ENCODE measurements at places on chromosomes 2 and 18. TPM values are rescaled to one million over a fixed set of nuclear protein-coding genes. Genes with fewer than 3 reads are reported as not detected.

Gene IL36G
- not detected for total RNA-seq

DNA sequence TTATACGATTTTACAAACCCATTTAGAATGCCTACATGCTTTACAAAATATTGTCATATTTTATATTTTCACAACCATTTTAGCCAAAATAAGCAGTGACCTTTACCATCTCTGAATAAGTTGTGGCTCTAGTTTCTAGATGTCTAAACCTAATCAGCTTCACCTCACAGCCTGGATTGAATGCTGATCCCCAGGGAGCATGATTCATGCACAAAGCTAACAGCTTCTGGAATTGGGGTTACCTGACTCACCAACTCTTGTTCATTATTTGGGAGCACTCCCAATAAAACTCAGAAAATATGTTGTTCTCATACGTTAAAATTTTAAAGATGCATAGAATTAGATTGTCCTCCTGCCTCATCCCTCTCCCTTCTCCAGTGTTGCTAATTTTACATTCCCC, 611.7 kb upstream of the NETO1 start:
- H3K4me1 ChIP-seq: no peaks in the 10 kb centered on the region
- no peak overlapping the region for H3K27ac ChIP-seq
- DNase-seq: no peak
- no peaks in the 10 kb centered on the region for H3K27me3 ChIP-seq
- no peak overlapping the region for H3K4me3 ChIP-seq

DNA sequence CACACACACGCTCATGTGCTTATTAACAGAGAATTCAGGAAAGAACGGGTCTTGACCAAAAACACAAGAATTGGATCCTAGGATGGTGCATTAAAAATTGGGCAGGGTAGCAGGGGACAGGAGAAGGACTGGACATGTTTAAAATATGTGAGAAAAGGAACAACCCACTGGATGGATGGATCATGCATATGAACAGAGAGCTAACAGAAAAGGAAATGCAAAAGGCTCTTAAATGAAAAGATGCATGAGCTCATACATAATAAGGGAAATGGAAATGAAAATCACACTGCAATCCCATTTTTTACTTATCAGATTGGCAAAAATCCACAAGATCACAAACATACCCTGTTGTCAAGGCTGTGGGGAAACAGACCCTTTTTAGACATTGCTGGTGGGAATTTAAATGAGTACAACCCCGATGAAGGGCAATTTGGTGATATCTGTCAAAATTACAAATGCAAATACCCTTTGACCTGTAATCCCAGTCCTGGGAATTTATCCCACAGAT, 440.6 kb upstream of the SLC14A2 start:
- no peaks in the 10 kb centered on the region for H3K27me3 ChIP-seq
- no peak overlapping the region for H3K27ac ChIP-seq
- H3K4me1 ChIP-seq: no peaks in the 10 kb centered on the region
- no peak overlapping the region for H3K4me3 ChIP-seq
- H3K36me3 ChIP-seq: no peaks in the 10 kb centered on the region
- no peak for DNase-seq

DNA sequence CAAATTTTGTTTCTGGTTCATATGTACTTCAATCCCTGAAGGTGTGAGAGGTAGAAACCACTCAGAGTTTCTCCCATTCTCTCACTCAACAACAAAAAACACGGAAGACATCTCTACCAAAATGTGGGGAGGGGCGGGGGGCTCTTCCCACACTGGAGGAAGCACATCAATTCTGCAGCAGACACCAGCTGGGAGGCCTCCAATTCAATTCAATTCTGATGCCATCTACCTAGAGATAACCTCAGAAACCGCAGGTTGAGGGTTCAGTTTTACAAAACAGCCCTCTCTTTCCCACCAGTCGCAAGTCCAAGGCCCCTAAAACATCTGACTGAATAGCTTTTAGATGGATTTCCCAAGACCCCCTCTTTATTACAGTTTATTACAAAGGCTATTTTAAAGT, 7.0 kb upstream of the MCFD2 start:
- no peak overlapping the region for H3K4me3 ChIP-seq
- no peak overlapping the region for H3K27ac ChIP-seq
- DNase-seq: no peak
- no peaks in the 10 kb centered on the region for H3K27me3 ChIP-seq
- H3K4me1 ChIP-seq: no peaks in the 10 kb centered on the region
- no peaks in the 10 kb centered on the region for H3K36me3 ChIP-seq

- no peaks in the 10 kb centered on the region for H3K36me3 ChIP-seq
- no peak for DNase-seq
Observed at GRCh38 chr2:40440835-40441234, 11.1 kb downstream of the SLC8A1 start.

DNA sequence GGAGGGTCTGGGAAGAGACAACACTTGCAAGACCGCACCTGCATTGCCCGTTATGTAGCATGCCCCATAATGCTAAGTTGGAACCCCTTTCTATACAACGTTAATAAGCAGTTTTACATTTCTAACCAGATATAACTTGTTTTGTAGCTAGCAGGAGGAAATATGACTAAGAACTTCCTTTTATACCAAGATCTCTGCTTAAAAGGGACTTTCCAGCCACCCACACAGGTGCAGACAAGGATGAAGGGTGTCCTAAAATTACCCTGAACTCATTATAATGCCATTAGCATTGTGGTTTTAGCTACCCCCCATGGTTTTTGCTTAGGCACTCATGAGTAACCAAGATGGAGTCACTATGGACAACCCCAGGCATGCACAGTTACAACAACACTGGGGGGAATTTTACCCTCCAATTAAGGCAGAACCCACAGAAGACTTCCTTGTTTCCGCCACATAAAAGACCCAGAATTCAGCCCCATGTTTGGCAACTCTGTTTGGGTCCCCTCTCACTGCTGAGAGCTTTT, 362.8 kb downstream of the CBLN2 start:
- no peaks in the 10 kb centered on the region for H3K36me3 ChIP-seq
- H3K4me3 ChIP-seq: no peak overlapping the region
- H3K27ac ChIP-seq: no peak overlapping the region
- H3K4me1 ChIP-seq: no peaks in the 10 kb centered on the region
- no peaks in the 10 kb centered on the region for H3K27me3 ChIP-seq

DNA sequence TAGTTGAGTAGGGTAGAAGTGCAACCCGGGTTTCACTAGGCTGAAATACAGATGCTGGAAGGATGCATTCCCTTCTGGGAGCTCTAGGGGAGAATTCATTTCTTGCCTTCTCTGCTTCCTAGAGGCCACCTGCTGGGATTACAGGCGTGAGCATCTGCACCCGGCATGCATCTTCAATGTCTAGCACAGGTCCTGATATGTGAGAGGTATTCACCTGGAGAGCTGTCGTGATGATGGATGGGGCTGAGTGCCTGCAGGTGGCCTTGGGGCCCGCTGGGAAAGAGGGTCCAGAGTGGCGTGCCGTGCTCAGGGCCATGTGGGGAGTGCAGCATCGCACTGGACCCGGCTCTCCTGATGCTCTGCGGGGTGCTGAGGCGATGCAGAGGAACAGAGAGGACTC, 6.6 kb upstream of the NTSR2 start:
- H3K36me3 ChIP-seq: no peaks in the 10 kb centered on the region
- H3K4me1 ChIP-seq: peaks cover 12% of the 10 kb centered on the region
- H3K27me3 ChIP-seq: no peaks in the 10 kb centered on the region
- no peak for DNase-seq

Measured in adrenal gland (tissue), 19 donors.